ENCODE measurements at places on chromosomes 7 and 10.

DNA sequence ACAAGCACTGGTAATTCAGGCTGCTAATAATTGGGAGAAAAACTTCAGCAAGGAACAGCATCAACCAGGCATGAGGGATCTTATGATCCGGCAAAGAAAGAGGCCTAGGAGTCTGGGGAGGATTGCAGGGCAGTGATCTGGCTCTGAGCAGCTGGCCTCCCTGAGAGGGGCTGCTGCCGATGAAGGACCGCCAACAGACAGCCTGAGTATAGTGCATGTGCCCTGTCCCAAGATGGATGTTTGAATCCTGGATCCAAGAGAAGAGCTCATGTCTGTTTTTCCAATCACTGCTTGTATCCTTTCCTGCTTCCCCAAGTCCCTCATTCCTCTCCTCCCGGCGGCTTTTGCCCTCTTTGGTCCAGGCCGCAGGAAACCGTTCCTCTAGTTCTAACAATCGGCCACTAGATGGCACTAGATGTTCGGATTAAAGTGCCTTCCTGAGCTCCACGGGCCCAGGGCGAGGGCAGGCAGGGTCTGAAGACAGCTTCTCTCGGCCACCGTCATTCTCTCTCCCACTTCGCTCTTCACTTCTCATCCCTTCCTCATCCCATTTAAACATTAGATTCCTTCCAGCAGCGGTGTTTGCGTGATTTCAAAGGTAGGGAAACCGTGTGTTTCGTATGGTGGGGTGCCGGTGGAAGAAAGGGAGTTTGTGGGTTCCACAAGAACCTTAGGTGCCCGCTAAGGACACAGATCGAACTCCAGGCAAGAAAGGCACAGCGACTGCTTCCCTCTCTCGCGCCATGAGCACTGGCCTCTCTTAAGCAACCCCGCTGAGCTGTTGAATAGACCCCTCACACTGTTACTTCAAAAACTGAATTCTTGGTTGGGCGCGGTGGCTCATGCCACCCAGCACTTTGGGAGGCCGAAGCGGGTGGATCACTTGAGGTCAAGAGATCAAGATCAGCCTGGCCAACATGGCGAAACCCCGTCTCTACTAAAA, 82.4 kb downstream of the ADCYAP1R1 start:
- DNase-seq, result peak; percentile 74

- no peak for DNase-seq
These were observed 172.0 kb upstream of the TNRC18 start for GRCh38 chr7:5595545-5596045.

DNA sequence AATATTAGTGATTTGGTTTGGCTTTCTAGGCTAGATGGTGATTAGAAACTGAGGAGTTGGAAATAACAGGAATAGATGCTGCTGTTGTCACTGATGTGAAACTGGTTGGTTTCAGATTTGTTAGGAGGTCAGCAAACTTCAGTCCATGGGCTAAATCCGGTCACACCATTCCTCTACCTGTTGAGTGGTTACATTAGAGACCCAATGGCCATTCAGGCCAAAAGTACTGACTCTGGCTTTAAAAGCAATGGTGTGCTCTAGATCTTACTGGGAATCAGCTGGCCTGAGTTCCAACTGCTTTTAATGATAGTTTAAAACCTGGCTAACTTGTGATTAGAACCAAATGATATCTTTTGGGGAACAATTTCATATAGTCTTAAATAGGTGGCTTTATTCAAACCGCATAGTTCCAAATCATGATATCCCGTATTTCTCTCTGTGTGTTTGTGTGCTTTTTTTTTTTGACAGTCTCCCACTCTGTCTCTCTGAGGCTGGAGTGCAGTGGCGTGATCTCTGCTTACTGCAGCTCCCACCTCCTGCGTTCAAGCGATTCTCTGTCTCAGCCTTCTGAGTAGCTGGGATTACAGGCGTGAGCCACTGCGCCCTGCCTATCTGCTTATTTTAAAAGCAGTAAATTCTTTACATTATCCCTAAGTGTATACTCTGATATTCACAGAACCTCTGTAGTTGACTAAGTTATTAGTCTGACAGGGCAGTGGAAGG, 7.8 kb upstream of the PBLD start:
- no peak for DNase-seq

- DNase-seq, result peak; percentile 1
These were observed 367.7 kb upstream of the SEMA3D start for GRCh38 chr7:85554236-85555178.

DNA sequence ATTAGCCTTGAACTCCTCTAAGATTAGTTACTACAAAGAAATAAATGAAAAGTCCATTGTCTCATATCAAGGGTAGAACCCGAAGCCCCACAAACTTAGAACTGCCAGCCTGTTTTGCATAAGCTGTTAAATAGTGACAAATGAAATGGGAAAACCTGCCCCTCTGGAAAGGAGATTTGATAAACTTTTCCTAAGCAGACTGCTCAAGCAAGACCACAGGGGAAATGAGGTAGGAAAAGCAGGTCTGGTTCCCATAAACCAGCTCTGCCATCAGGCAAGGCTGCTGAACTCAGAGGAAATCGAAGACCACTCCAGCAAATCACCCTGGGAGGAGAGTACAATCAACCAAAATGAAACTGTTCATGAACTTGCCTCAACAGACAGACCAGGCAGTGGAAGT, 181.5 kb upstream of the AOAH start:
- no peak for DNase-seq

- no peak for DNase-seq
These were observed 20.0 kb upstream of the GALNTL5 start for GRCh38 chr7:151936207-151936606.

DNA sequence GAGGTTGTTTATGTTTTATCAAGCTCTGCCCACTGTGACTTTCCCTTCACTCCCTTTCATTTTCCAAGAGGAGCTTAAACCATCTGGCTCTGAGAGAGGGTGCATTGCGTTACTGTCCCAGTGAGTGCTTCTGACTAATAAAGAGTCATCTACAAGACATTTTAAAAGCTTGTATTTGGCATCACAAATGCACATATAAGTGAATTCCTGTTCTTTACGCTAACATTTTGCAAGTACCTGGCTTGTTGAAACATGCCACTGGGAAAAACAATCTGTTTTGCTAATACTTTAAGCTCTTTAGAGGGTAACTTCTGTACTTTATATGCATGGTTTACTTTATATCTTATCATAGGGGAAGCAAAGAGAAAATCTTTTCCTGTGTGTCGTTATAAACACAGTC, 534.6 kb upstream of the POM121L12 start:
- DNase-seq, result no peak

GRCh38 chr10:113732160-113732881, 19.2 kb upstream of the PLEKHS1 start:
- DNase-seq, result no peak

GRCh38 chr7:50781381-50782293, 1.1 kb downstream of the GRB10 start:
- DNase-seq, result no peak

- DNase-seq, result no peak
These were observed 247.3 kb downstream of the PARD3 start for GRCh38 chr10:34567659-34568253.

GRCh38 chr7:112286250-112287086, 80.0 kb downstream of the ZNF277 start:
- DNase-seq, result no peak

DNA sequence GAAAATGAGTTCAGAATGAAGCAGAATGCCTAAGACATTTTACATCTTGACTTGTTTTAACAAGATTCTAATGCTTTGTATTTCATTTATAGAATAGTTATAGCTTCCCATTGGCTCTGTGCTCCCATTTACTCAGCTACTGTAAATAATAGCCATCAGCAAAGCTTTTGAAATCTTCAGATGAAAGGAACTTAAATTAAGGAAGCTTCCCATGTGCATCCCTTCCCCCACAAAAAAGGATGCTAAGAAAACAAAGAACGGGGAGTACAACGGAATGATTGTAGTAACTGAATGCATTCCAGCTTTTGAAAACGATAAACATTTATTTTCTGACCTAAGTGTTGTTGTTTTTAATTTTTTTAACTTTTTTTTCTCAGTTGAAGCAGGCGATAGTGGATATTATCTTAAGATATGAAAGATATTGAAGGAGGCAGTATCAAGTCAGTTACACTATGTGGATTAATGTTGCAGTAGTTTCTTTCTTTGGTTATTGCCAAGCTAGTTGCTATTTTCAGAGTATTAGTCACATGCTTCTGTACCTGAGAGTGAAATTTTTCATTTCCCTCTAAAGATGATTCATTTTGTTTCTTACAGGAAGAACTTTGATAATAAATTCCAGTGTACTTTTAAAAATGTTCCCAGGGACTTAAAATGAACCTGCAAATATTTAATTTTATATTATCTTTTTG, 129.2 kb downstream of the KCND2 start:
- DNase-seq, result no peak

DNA sequence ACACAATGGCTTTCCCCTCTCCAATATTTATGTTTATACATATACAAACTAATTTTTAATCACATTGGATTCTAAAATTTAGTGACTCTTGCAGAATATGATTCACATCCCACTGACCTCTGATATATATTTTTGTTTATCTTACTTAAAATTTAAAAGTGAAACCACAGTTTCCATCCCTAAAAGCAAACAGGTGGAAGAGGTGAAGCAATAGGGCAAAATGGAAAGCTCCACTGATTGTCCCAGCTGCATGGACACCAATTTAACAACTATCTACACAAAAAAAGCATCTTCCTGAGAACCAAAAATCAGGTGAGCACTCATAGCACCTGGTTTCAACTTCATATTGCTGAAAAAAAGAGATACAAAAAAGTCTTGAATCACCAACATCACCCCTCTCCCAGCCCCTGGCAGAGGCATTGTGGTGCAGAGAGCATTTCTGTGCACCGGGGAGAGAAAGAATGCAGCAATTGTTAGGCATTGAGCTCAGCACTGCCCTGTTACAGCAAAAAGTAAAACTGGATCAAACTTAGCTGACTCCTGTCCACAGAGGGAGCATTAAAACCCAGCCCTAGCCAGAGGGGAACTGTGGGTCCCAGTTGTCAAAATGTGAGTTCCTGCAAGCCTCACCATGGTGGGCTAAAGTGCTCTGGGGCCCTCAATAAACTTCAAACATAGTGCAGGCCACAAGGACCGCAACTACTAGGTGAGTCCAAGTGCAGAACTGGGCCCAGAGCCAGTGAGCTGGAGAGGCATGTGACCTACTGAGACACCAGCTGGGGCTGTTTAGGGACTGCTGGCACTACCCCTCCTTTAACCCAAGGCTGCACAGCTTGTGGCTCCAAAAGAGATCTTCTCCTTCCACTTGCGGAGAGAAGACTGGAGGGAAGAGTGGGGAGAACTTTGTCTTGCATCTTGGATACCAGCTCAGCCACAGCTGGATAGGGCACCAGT, 92.1 kb downstream of the SIRT1 start:
- no peak for DNase-seq

- DNase-seq, result no peak
These were observed 4.0 kb upstream of the NEBL start for GRCh38 chr10:20901110-20901509.

- no peak for DNase-seq
These were observed 7.6 kb downstream of the ARL5B start for GRCh38 chr10:18666810-18667209.

DNA sequence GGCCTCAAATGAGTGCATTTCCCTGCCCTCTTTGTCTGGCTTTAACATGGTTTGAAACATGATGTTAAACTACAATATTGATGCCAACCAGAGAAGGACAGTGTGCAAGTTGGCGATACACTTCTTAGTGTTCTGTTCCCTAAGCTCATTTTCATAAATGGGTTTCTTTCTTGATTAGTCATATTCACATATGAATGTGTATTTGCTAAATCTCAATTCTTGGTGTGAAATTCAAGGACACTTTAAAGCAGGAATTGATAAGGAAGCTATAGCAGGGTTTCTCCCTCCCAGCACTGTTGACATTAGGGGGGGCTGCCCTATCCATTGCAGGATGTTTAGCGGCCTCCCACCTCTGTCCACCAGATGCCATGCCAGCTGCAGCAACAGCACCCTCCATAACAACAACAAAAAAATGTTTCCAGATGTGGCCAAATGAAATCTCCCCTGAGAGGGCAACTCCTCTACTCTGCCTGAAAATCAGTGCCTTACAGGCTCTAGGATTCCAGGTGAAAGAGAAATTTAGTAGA, 13.1 kb downstream of the CCNY start:
- DNase-seq, result no peak

GRCh38 chr7:31126976-31127375, 74.9 kb downstream of the ADCYAP1R1 start:
- no peak for DNase-seq

GRCh38 chr10:24993237-24993958, 22.6 kb downstream of the ENKUR start:
- no peak for DNase-seq

DNA sequence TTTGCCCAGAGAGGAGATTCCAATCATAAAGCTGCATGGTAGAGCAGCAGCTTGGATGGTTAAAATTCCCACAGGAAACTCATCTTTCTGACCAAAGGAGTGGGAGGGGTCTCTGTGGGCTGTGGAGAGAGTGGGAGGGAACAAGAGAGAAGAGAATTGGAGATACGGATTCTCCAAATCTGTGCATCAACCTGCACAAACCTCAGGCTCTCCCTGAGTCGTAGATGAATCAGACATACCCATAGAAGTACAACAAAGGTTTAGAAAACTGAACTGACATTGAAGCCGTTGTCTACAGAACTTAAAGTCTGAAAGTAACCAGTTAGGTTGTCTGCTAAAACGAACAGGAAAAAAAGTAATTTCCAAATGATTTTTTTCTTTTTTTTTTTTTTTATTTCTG, 41.9 kb downstream of the CYCS start:
- DNase-seq, result no peak

GRCh38 chr10:120630266-120630665, 173.2 kb downstream of the PLPP4 start:
- DNase-seq, result no peak

DNA sequence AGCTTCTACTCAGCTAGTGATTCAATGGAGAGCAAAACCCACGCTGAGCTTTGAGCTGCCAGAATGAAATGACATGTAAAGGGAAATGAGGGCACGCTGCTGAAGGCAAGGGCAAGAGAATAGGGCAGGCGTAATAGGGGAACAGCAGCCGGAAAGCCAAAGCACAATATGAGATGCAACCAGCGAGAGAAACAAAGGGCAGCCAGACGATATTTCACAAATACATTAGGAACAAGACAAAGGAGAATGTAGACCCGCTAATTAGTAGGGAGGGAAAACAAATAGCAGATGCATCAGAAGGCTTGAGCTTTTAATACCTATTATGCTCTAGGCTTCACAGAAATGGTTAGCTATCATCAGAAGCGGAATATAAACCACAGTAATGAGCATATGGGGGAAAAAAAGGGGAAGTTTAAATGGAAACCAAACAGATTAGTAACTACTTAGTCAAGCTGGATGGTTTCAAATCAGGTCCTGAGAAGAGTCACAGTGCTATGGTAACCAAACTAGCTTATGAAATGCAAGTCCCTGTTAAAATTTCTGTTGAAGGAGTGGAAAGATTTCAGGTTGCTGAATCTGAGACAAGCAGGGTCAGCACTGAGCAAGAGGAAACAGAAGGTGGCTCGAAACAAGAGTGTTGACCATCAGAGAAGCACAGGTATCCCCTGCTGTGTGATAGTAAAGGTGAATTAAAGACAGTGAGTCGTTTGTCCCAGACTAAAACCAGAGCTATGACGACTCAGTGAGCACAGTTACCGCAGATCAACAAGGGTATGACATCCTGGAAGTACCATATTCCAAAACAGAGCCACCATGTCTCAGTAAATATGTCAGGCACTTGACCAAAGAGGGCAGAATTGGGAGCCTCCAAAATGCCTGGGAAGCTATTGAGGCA, 496.9 kb upstream of the CELF2 start:
- no peak for DNase-seq

Measured in HuH-7 (cell line).